ENCODE measurements at places on chromosomes 1 and 21. TPM values are rescaled to one million over a fixed set of nuclear protein-coding genes. Genes with fewer than 3 reads are reported as not detected.

The OVAAL gene
- not detected for total RNA-seq

The TUFT1 gene
- total RNA-seq: 1.5 TPM

DNA sequence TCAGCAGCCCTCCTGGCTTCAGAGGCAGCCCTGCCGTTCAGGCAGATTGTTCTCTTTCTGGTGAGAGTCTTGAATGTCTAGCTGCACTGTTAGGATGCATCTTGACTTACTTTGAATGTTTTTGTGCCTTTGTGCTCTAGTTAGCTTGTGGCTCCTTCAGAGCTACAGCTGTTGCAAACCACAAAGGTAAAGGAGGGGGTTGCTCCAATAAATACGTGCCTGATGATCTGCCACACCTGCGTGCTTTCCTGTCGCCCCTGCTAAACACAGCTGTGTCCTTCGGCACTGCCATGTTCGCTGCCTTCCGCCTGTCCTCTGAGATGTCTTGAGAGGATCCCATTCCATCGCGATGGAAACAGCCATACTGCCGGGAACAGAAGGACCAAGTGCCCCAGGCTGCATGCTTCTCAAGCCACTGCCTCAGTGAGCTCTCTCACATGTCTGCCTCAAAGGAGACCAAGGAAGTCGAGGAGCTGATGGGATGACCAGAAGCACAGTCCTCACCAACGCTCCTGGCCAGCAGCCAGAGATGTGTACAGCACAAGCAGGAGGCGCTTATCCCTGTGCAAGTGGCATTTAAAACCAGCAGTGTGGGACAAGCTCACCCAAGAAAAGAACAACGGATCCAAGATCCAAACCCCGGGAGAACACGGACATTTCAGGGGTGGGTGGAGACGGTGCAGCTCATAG, 12.0 kb upstream of the SMIM12 start:
- no peaks in the 10 kb centered on the region for H3K36me3 ChIP-seq
- H3K4me3 ChIP-seq: no peak overlapping the region
- peaks cover 10% of the 10 kb centered on the region for H3K4me1 ChIP-seq
- H3K27ac ChIP-seq: no peak overlapping the region
- peaks cover 40% of the 10 kb centered on the region for H3K27me3 ChIP-seq

The HES4 gene
- 1.1 TPM for total RNA-seq

DNA sequence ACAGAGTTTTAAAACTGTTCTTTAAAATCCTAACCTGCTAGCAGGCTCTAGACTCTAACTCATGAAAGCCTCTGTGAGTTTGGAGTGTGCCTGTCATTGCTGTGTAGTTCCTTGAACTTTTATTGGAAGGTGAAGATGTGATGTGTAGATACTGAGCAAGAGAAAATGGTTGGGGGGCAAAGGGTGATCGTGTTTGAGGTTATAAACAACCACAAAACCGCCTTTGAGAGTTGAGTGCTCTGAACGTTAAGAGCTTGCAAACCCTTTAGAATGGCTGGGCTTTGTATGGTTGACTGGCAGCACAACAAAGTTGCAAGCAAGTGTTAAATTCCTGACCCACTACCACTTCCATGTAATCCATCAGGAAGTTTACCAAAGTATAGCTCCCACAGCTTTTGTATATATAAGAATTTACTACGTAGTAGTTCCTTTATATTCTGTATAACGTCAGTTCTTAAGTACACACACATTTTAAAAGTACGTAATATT, 19.6 kb downstream of the BACE2 start:
- no peaks in the 10 kb centered on the region for H3K4me1 ChIP-seq
- no peak overlapping the region for H3K4me3 ChIP-seq
- DNase-seq: no peak

The HSF2BP gene
- total RNA-seq: 0.64 TPM

Measured in activated naive CD8-positive, alpha-beta T cell treated with anti-CD3 and anti-CD28 coated beads, Interleukin-2, amount 10 ng/mL, durations not matched to agents 7 days and 5 days (primary cell).